ENCODE measurements at places on chromosomes 3 and 15.

DNA sequence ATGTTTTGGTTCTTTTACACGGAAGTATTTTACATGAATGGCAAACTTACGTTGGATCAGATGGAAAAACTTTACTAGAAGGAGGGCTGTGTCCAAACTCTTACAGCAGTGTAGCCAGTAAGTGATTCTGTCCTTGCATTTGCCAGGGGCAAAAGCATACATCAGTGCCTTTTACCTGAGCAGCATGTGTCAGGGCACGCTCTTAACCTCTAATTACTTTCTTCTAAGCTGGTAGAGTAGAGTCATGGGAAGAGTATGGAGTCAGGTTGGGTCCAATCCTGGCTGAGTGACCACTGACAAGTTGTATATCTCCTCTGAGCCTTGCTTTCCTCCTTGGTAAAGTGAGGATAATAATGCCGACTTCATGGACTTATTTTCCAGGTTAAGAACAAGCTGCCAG, 47.1 kb downstream of the RYR3 start:
- no peak for DNase-seq

DNA sequence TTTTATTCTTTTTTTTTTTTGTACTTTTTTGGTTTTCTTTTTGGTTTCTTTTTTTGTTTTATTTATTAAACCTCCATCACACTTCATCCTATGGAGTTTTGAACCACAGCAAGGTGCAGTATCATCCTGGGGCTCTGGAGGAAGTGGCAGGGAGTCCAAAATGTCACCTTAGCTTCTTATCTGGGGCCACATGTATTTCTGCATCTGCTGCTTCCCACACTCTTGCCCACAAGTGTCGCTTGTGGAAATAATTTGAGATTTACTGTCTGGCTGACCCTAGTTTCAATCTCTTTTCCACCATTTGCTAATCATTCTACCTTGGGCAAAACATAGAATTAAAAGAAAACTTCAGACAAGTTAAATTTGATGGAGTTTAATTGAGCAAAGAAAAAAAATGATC, 6.4 kb downstream of the OPA1 start:
- no peak for DNase-seq

DNA sequence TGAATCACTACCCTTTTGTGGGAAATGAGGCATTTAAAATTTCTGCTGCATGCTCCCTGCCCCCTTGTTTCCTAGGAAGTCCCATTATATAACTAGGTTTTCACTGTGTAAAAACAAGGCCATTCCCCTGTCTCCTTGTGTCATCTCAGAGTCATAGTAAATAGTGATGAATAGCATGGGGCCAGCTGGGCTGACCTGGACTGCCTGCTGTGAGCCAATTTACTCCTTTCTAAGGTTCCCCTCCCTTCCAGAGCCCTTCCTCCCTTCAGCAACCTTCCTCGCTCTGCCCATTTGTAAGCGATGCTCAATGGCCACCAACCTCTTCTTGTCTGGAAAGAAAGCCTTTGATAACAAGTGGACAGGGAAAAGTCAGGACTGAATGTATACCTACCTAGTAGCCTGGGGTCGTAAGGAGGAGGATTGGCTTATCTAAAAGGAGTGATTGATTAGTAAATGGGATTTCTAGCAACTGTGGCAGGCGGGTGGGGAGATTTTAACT, 11.7 kb downstream of the ITGA11 start:
- peak; percentile 4 for DNase-seq

GRCh38 chr3:184336547-184337398, 627 bp upstream of the FAM131A start:
- peak; percentile 57 for DNase-seq

GRCh38 chr3:28502397-28502937, 153.8 kb upstream of the AZI2 start:
- DNase-seq = no peak

DNA sequence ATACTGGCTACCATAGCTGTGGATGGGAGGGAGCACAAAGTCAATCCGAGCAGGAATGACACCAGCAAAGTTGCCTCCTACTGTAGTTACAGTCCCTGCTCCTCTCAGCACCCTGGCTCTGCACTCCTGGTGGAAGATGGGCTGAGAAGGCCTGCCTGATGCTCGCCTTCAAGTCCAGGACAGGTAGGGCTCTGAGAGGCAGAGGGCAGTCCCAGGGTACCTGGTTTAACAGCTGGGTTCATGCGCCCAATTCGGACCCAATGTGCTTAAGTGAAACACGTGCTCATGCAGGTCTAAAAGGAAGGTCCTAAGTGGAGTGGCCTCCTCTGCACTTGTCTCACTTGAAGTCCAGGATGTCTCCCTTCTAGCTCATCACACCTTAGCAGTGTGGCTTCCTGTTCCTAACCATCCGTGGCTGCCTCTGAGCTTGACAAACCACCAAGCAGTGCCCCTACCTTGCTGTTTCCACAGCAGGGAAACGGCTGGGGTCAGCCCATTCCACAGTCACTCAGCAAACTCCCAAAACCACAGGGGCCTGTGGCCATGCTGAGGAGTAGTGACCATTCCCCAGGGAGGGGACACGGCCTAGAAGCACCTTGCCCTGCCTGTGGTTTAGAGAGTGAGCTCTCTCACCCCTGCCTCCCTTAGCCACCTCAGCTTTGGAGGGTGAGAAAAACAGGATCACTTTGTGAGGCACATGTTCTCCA, 3.9 kb upstream of the MUSTN1 start:
- DNase-seq = no peak

All from right hindlimb (tissue), 1 donor.